MV-4-11 (cell line): ENCODE measurements at places on chromosomes 13 and 19.
A peak's percentile ranks its signal among the peaks of the same experiment; 100 is the strongest.

DNA sequence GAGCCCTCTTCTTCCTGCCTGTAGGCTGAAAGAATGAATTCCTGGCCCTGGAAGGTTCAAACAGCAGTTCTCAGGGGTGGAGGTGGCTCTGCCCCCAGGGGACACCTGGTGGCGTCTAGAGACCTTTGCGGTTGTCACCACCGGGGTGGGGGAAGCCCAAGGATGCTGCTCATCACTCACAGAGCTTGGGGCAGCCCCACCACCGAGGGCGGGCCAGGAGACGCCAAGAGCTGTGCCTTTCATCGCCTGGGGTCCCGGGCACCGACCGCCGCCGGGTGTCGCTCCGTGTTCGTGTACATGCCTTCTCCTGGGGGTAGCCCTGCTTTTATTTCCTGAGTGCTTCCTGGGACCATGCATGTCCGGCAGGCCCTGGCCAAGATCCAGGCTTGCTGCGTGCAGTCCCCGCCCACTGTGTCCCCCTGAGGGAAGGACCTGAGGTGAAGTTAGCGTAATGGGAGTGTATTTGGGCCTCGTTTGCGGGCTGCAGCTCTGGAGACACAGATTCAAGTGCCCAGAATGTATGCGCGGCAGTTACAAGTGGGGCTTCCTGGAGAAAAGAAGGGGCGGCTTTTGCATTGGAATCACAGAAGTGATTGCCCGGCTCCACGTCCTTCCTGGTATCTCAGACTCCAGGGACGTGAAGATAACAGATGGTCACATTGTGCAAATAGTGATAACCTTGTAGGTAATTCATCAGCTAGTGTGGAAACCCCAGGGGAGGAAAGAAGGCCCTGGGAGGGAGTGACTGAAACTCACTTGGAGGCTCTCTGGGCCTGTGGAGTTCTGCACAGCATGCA lies 7.8 kb downstream of the DOT1L start:
- no peak for DNase-seq

DNA sequence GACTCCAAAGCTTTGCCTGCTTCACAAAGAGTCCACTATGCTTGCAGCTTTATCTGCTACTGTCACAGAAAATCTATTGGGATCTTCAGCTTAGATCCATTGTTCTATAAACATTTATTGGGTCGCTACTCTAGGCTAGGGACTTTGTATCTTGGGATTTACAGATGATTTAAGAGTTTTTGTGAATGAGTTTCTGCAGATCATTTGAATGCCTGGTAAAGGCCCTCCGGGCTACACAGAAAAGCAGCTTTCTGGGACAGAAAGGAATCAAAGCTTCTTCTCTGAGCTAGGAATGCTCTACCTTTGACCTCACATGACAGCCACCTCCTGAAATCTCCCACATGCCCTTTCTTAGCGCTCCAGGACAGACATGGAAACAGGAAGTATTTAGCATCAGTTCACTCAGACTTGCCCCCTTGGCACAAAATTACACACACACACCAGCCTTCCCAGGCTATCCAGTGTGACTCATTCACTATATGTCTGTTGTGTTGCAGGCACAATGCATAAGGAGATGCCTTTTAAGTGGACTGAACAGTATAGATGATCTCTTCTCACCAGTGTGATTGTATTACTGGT lies 492.4 kb downstream of the DACH1 start:
- no peak for DNase-seq

DNA sequence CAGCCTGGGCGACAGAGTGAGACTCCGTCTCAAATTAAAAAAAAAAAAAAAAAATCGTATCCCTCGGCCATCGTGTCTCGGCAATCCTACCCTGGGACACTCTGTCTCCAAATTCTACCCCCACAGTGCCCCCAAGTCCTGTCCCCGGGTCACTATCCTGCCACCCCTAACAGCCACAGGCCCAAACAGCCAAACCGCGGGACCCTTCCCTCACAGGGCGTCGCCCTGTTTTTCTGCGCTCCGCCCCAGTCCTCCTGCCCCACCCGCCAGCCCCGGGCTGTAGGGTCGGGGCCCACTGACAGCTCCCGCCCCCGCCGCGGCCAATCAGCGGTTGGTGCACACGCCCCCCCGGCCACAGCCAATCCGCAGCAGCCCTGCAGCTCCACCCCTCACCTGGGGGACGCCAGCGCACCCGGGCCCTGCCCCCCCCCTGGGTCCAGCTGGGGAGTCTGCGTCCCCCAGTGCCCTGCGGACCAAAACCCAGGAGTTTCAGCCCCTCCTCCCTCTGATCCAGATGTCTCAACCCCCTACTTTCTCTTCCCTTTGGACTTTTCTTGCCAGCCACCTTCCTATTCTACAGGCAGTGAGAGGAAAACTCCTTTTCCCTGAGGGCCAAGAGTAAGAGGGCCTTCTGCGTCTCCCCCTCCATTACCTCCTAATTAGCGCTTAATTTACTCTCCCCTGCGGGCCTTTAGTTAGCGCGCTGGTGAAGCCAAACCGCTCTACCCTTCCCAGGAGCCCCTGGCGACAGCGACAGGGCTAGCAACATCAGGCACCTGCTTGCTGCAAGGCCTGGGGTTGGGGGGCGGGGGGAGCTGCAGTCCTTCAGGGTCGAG lies 1.5 kb upstream of the BCAT2 start:
- peak; percentile 62 for DNase-seq

DNA sequence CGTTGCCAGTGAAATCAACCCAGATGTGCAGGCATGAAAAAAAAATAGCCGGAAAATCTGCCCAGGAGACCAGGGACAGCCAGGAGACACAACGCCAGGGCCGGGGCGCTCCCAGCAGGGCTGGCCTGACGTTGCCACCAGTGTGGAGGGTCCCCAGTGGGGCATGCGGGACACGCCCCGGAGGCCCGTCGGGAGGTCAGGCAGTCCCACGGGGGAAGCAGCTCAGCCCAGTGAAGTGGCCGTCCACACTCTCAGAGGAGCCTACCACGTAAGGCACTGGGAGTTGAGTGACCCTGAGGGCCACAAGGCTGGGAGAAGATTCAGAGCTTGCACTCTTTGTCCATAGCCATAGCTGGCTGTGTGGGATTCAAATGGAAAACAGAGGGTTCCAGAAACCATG lies 53.2 kb upstream of the GAS6 start:
- DNase-seq = no peak

- no peak for DNase-seq
Measured at GRCh38 chr13:21033212-21033840, 28.1 kb downstream of the LATS2 start.

DNA sequence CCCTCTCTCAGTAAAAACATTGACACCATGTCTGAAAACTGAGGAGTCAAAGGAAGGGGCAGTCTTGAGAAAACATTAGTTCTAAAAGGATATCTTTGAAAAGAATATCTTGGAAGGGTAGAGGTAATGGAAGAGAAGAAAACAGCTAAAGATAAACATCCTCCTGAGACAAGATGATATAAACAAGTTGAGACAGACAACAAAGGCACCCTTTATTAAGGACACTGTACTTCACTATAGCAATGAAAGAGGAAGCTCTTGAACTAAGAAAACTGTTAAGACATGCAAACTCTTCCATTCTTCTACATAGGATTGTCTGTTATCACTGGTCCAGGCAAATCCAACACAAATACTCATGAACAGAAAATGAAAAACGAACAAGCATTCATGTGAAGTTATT lies 46.3 kb downstream of the MTMR6 start:
- DNase-seq = no peak

DNA sequence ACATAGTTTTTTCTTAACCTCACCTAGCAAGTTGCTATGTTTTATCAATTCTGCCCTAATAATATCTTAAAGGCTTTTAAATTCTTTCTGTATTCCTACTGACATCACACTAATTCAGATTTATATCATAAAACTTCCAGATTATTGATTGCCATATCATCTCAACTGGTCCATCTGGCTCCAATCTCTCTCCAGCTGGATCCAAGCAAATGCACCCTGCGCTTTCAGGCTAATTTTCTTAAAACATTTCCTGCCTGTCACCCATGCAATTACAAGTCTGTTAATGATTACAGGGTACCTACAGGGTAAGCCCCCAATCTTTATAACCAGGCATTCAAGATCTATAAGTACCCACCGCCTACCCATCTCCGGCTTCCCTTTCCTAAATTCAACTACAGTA lies 95.2 kb downstream of the SERP2 start:
- no peak for DNase-seq

DNA sequence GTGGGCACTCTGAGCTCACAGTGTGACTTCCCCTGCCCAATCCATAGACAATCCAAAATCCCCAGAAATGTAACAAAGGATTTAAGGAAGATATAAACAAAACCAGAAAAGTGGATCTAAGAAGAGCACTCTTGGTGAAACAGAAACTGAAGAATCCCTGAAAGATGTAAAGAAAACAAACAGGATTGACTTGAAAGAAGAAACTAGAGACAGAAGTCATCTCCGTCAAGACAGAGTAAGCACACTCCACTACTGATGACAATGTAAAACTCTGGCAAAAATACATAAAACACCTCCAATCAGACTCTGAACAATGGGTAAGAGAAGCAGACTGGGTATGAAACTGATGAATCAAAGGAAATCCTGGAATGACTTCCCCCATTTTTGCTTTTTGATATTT lies 13.5 kb downstream of the TUBGCP3 start:
- DNase-seq = no peak

GRCh38 chr19:4567584-4568071 lies 8.1 kb upstream of the SEMA6B start:
- DNase-seq = peak; percentile 53

DNA sequence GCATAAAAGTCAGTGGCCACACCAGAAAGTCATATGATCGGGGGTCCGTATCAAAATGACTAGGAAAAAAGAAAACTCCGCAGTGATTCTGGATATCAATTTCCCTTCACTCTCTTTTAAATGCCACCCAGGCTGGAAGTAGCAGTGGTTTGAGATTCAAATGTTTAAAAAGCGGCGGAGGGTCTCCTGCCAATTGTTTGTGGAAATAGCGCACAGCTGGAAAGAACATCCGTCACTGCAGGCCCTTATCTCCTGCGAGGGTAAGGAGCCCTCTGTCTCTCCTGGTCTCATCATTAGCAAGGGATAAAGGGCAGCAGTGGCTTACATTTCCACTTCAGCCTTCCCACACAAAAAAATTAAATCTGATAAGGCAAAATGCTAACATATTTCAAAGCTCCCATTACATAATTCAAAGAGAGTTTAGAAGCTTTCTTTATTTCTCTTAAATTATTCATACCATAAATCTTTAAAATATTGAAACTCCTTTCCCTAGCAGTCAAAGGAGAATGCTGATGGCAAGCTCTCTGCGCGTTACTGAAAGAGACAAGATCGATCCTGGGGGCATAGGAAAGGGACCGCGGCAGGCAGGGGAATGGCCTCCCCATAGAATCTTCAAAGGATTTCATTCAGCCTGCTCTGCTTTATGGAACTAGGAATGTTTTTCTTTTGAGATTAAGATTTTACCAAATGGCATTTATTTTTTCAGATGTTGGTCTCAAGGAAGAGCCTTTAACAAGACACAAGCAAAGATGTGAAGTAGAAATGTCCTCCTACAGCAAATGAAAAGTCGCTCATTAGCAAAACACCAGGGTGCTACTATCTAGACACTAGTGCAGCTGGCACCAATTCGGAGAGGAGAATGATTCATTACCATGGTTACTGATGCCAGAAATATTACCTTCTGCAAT lies 35.0 kb downstream of the AMER2 start:
- DNase-seq = no peak

DNA sequence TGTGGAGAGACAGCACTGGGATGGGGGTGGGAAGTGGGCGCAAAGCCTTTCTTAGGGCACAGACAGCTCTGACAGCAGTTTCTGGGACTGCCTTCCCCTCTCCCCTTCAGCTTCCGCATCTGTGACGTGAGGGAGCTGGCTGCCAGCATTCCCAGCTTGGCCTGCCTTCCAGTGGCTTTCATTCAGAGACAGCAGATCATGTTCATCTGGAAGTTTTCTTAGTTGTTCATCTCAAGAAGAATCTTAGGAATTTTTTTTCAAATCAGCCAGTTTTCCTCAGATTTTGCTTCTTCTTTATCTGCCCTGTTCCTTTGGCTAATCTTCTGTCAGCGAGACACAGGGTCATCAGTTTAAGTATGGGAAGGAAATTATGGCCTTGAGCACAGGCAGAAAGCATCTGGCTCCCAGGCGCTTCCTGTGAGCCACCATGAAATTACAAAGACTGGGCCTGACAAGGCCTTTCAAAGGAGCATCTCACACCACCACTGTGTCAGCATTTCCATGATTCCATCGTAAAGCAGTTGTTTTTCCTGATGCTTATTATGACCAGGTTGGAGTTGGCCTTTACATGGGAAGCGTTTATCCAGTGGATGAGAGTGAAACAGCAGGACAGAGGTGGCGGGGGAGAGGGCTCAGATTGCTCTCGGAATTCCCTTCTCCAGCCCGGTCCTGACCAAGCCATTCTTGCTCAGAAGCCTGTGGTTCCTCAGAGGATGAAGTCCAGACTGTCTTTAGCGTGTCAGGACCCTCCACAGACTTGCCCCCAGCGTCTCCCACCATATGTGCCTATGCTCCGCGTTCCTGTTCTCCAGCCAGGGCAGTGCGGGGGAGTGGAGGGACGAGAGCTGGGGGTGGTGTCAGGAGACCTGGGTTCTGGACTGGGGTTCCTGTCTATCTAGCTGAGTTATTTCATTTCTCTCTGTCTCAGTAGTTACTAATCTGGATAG lies 43.6 kb downstream of the ARHGAP35 start:
- no peak for DNase-seq

- no peak for DNase-seq
Measured at GRCh38 chr19:10911579-10912363, 16.7 kb downstream of the YIPF2 start.
